Activated CD4-positive, alpha-beta T cell treated with anti-CD3 and anti-CD28 coated beads, Interleukin-2, amount 10 ng/mL, durations not matched to agents 7 days and 5 days (primary cell): ENCODE measurements at places on chromosomes 4 and X. TPM values are rescaled to one million over a fixed set of nuclear protein-coding genes. Genes with fewer than 3 reads are reported as not detected.

USP17L30 gene
- not detected for total RNA-seq

DNA sequence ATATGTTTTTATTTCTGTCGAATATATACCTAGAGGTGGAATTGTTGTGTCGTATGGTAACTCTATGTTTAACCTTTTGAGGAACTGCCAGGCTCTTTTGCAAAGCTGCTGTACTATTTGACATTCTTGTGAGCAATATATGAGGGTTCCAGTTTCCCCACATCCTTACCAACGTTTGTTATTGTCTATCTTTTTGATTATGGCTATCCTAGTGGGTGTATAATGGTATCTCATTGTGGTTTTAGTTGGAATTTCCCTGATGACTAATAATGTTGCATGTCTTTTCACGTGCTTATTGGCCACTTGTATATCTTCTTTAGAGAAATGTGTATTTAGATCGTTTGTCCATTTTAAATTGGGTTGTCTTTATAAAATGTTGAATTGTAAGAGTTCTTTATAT is 24.5 kb downstream of the REPS2 start:
- no peaks in the 10 kb centered on the region for H3K36me3 ChIP-seq
- DNase-seq = no peak
- H3K4me1 ChIP-seq = peaks cover 2% of the 10 kb centered on the region
- H3K27me3 ChIP-seq = peaks cover 8% of the 10 kb centered on the region

DNA sequence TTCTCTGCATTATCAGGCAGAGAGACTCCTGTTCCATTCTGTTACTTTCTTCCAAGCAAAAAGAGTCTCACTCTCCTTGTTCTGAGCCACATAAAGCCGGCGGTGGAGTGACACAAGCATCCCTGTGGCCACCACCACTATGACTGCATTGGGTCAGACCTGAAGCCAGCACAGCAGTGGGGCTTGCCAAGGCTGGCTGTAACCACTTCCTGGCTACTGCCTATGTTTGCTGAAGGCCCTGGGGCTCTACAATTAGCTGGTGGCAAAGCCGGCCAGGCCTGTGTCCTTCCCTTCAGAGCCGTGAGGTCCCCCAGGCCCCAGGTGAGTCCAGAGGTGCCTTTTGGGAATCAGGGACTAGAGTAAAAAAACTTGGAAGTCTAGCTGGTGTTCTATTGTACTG is 31.8 kb downstream of the PLAC8 start:
- peaks cover 56% of the 10 kb centered on the region for H3K36me3 ChIP-seq
- no peak for DNase-seq
- H3K27me3 ChIP-seq = no peaks in the 10 kb centered on the region
- peak overlapping the region; percentile 85 for H3K27ac ChIP-seq
- no peak overlapping the region for H3K4me3 ChIP-seq

- no peak overlapping the region for H3K27ac ChIP-seq
- peaks cover 4% of the 10 kb centered on the region for H3K4me1 ChIP-seq
- H3K27me3 ChIP-seq = no peaks in the 10 kb centered on the region
These were observed 75.9 kb downstream of the NAA11 start for GRCh38 chr4:79249881-79250503.

GRCh38 chr4:112060212-112060611 is 85.0 kb upstream of the FAM241A start:
- no peak overlapping the region for H3K27ac ChIP-seq
- peaks cover 10% of the 10 kb centered on the region for H3K27me3 ChIP-seq
- peaks cover 7% of the 10 kb centered on the region for H3K4me1 ChIP-seq
- H3K4me3 ChIP-seq = no peak overlapping the region
- no peak for DNase-seq

GRCh38 chr4:1265351-1265750 is 16.4 kb upstream of the CTBP1 start:
- peaks cover 36% of the 10 kb centered on the region for H3K4me1 ChIP-seq
- no peaks in the 10 kb centered on the region for H3K27me3 ChIP-seq
- H3K27ac ChIP-seq = no peak overlapping the region
